Fibroblast of skin of right biceps (primary cell): ENCODE measurements at places on chromosomes 16 and 17.

DNA sequence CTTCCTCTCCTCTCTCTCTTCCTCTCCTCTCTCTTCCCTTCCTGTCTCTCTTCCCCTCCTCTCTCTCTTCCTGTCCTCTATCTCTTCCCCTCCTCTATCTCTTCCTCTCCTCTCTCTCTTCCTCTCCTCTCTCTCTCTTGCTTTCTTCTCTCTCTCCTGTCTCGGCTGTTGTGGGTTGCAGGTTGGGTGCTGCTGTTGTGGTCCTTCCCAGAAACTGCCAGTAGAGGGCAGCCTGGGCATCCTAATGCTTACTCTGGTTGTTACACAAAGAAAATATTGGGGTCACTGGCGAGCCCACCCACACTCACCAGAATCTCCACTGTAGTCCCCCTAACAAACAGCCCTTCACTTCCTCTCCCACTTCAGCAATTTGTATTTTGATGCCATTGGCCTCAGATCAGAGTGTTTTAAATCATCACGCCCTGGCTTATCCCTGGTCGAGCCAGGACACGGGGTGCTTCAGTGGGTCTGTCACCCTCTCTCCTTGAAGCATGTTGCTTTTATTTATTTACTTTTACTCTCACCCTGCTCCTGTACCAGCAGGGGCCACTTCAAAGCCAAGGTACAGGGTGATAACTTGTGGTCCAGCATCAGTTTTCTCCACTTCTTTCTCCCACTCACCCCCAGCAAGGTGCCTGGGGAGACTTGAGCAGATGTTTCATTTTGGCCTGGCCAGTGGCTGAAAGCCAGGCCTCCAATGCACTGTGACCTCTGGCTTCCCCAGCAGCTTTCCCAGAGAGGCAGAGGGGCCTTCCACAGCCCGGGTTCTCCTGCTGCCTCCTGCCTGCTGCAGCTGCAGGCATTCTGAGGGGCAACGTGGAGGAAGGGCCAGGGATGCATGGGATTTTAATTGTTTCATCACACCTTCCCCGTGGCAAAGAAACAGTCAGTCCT is 4.7 kb upstream of the MMP15 start:
- peak; percentile 16 for DNase-seq

GRCh38 chr17:6651919-6652452 is 424 bp downstream of the C17orf100 start:
- peak; percentile 40 for DNase-seq

DNA sequence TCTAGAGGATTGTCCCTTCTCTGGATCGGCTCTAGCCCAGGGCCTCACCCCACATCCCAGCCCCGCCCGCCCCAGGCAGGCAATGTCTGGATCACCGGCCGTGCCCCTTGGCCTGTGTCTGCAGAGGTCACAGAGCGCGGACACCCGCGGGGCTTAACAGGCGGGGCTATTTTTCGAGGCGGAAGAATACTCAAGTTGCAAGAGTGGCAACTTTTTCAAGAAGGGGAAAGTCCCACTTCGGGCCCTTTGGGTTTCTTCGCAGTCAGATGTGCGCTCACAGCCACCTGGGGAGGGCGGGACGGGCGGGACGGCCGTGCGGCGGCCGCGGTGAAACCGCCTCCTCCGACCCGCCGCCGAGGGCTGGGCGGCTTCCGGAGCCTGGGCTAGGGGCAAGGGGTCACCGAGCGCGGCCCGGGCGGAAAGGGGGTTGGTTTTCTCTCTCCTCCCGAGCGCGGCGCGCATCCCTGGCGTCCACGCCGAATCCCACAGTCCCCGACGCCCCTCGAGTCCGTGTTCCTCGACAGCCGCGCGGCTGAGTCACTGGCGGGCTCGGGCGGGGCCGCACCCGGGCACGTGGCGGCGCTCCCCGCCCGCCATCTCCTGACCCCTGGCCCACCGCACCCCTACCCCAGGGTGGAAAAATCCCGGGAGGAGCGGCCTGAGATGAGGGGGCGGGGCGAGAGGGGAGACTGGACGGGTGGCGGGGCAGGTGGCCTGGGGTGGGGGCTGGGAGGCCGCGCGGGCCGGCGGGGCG is 1.2 kb upstream of the PFN1 start:
- DNase-seq, result peak; percentile 74

DNA sequence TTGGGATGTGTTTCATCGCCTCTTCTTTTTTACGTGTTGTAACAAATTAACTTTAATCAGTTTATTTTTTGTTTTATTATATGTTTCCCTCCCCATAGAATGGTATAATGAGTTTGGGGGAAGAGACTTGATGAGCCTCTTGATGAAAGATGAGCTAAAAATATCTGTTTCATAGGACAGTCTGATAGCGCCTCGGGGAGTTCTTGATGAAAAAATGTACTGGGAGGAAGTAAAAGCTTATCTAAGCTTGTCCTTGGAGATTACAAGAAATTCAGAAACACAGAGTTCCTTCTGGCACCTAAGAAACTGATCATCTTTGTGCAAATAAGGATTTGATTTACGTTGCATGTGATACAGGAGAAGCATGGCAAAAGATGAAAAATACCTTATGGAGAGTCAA is 350.2 kb upstream of the CDH8 start:
- no peak for DNase-seq

GRCh38 chr17:39208893-39209292 is 8.8 kb downstream of the RPL19 start:
- DNase-seq, result no peak

GRCh38 chr16:58487566-58488351 is 12.2 kb upstream of the NDRG4 start:
- DNase-seq, result peak; percentile 72

DNA sequence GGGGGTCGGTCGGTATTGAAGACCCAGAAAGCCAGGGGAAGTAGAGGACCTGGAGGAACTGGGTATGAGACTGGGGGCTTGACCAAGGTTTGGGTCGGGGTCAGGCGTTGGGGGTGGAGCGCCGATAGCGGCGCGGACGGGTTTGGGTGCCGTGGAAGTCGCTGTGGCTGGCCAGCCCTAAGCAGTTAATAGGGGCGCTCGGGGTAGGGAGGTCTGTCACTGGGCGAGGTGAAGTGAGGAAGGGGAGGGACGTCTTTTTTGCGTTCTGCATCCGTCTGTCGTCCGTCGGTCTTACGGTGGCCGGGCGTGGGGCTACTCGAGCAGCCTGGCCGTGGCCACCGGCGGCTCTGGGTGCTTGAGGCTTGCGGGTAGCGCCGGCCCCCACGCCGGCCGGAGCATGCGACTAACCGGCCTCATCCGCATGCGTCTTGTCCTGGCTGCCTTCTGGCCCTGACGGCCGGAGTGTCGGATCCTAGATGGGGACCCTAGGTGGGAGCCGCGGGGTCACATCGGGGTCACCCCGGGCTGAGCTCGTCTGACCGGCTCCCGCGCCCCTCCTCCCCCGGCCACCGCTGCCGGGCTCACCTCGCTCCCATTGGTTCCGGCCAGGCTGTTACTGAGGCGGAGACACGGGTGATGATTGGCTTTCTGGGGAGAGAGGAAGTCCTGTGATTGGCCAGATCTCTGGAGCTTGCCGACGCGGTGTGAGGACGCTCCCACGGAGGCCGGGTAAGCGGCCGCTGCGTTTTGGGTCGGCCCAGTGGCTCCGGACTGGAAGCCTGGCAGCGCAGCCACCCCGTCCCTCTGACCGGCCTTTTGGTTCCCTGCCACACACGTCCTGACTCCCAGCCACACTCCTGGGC is 10.3 kb upstream of the TMEM88 start:
- DNase-seq, result peak; percentile 93

DNA sequence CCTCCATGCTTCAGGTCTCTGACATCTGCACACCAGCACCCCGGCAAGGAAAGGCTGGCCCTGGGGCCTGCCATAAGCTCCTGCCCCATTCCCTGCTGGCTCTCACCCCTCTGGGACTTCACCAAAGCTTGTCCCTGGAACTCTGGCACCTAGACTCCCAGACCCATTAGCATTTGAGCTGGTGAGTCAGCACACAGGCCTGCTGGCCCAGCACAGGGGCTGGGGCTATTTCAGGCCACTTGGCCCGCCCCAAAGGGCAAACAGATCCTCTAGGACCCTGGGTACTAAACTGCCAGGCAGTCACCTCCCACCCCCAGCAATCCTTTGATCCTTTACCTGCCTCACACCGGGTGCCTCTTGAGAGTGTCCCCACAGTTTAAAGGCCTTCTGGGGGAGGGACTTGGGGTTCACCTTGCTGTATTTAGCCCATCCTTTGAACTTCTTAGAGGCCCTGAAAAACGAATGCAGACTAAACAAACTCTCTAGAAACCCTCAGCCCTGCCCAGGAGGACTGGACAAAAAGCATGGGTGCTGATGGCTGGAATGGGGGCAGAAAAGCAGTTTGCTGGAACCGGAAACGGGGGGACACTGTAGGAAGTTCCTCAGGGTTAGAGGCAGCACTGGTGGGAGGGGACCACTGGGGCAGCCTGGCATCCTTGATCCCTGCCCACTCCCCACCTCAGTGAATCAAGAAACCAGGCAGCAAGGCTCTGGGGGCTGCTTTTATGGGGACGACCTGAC is 3.2 kb upstream of the SAMD14 start:
- peak; percentile 55 for DNase-seq

- no peak for DNase-seq
These were observed 1.8 kb upstream of the QPRT start for GRCh38 chr16:29676989-29677785.

GRCh38 chr17:8913091-8913490 is 45.6 kb upstream of the PIK3R6 start:
- no peak for DNase-seq

- no peak for DNase-seq
These were observed 53.0 kb downstream of the TMC6 start for GRCh38 chr17:78075545-78075944.

DNA sequence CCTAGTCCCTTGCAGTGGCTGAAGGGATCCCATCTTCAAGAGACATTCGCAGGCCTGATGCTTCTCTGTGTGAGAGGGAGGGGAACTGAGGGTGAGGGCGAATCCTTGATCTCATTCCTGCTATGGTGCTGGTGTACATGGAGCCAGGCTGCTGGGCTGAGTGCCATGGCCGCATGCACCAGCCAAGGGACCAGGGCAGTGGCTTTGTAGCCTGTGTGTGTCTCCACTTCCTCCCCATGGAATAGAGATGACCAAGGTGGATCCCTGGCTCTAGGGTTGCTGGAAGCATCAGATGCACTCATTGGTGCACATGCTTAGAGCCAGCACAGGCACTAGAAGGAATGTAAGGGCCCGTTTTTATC is 195.0 kb downstream of the FOXL1 start:
- no peak for DNase-seq

DNA sequence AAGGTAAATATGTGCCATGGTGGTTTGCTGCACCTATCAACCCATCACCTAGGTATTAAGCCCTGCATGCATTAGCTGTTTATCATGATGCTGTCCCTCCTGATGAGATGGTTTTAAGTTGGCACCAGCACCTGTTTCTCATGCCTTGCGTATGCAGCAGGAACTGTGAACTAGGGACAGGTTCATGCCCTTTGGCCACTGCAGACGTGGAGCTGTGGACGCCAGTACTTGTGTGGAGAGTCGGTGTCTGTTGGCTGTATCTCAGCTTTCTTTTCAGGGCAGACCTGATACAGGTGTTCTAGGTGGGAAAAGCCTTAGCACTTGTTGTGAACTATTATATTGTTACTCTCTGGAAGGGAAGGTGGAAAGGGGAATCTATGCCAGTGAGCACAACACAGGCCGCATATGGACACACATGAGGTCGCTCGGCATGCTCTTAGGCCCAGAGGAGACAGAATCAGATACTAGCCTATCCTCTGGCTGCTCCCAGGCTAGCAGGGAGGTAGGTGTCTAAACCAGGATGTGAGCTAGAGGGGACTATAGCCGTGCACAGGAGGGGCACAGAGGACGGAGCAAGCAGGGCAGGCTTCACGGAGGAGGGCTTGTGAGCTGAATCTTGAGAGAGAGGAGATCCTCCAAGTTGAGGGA is 22.5 kb downstream of the MSI2 start:
- no peak for DNase-seq

DNA sequence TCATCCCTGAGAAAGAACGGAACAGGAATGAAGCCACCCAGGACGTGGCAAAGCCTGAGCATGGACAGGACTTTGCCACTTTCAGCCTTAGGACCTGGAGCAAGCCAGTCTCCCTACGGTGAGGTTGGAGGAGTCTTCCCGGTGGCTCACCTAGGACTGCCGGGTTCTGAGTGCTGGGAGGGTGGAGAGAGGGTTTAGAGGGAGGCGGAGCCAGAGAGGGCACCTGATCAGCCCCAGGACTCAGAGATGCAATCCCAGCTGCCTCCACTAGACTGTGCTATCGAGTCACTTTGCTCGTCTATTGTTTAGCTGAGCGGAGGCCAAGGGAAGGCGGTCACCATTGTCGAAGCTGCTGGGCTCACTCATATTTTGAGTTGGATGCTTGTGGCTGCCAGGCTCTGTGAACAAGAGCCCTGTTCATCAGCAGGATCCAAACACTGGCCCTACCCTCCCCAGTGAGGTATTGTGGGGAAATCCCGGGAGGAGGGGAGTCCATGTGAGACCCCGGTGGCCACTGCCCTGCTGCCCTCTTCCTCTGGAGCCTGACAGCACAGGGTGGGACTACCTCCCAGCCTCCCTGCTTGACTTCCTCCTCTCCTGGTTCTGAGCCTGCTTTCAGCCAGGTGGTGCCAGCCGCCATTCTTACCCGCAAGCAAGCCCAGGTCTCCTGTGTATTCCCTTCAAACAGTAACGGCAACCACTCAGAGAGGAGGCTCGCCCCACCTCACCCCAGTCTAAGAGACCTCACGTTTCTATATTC is 7.0 kb downstream of the KRT14 start:
- peak; percentile 72 for DNase-seq

- no peak for DNase-seq
These were observed 168.5 kb downstream of the XYLT1 start for GRCh38 chr16:17302214-17302613.

DNA sequence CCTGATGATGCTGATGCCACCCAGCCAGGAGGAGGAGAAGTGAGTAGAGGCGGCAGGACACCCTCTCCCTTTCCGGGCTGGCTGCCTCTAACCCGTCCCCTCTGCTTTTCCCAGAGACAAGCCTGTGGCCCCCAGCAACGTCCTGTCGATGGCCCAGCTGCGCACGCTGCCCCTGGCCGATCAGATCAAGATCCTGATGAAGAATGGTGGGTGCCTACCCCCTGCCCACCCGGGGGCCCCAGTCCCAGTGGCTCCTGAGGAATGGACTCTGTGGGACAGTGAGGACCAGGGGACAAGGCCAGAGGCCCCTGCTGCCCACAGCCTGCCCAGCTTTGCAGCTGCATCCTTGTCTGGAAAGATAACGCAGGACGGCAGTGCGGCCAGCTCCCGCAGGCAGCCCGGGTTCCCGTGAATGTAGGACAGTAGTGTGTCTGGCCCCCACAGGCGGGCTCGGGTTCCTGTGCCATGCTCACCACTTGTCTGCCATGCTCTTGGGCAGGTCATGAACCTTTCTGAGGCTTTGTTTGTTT is 19.9 kb downstream of the POLR3E start:
- no peak for DNase-seq

GRCh38 chr17:11318207-11318606 is 77.2 kb downstream of the SHISA6 start:
- no peak for DNase-seq

GRCh38 chr16:6735631-6736030 is 597.0 kb upstream of the RBFOX1 start:
- no peak for DNase-seq

DNA sequence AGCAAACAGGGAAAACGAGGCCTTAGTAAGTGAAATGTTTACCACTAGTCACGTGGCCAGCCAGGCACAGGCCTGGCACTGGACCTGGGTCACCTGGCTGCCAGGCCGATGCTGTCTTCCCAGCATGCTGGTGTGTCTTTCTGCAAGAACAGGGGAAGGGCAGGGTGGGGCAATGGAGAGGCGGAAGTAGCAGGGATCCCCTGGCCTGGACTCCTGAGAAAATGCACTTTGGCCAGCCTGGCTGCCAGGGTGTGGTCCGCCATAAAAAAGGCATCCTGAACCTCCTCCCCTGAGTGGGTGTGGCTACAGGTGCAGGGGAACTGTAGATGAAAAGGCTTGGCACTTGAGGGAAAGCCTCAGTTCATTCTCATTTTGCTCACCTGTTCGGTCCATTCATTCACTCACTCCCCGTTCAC is 1.0 kb upstream of the ANKRD40CL start:
- DNase-seq, result no peak

- DNase-seq, result no peak
These were observed 14.2 kb downstream of the LYRM9 start for GRCh38 chr17:27878776-27879562.
